ENCODE measurements at places on chromosomes 12 and 14.
A peak's percentile ranks its signal among the peaks of the same experiment; 100 is the strongest.

- DNase-seq, result no peak
These were observed 165.2 kb downstream of the VRK1 start for GRCh38 chr14:96962337-96962736.

- DNase-seq, result no peak
These were observed 12.3 kb downstream of the SCARB1 start for GRCh38 chr12:124851342-124851741.

- DNase-seq, result no peak
These were observed 25.1 kb downstream of the CCNK start for GRCh38 chr14:99506276-99506675.

DNA sequence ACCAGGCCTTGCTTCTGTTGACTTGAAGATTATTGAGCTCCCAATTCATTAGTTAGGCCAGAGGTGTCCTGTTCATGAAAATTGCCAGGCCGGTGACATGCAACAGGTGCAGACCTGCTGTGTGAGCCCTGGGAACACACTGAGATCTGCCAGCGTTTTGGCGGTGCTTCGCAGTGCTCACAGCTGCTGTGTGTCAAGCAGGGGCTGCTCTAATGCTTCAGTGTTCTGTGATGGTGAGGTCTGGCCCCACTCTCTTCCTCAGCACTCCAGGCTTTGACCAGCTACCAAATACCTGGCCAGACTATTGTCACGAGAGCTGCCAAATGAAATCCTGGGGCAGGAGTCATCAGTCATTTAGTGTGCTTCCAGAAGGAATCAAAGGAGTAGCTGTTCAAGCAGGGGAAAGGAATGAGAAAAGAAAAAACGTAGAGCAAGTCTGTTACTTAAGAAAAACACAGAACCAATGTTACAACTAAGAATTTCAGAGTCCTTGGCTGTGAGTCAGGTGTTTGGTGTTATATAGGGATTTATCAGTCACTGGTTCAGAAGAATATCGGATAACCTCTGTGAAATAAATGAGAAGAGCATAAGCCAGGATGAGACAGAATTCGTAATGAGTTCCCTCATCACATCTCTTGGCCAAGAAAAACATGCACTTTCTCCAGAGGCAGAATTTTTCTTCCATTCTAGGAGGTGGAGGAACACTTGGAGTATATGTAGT is 150.8 kb downstream of the FBXL14 start:
- peak; percentile 95 for DNase-seq

DNA sequence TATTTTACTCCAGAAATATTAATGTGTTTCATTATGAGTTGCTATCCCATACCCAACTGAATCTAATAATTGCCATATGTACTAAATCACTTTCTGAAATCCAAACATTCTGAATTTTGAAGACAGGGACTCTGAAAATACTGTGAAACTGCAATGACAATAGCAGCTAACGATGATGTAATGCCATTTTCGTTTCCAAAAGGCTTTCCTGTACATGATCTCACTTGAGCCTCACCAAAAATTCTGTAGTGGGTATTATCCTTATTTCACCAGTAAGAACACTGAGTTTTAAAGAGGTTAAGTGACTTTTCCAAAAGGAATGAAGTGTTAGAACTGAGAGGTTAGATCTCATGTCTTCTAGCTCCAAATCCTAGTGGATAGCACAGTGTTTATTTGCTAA is 133.3 kb downstream of the FLRT2 start:
- no peak for DNase-seq

DNA sequence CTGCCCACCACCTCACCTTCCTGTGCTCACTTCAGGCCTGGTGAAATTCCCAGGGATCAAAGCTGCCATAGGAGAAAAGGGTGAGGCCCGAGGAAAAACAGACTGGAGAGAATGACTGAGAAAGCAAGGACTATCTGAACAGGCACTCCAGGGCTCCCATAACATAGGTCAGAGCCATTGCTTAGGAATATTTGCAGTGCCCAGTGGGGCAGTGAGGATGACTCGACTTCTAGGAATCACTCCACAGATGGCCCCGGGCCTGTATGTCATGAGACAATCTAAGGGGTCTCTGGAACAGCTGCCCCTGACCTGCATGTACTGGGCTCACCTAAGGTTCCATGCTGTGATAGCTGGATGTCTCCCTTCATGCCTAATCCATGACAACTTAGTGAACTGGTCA is 51.6 kb downstream of the GPHB5 start:
- no peak for DNase-seq

- DNase-seq, result no peak
These were observed 417.1 kb upstream of the TMTC1 start for GRCh38 chr12:30200864-30201263.

DNA sequence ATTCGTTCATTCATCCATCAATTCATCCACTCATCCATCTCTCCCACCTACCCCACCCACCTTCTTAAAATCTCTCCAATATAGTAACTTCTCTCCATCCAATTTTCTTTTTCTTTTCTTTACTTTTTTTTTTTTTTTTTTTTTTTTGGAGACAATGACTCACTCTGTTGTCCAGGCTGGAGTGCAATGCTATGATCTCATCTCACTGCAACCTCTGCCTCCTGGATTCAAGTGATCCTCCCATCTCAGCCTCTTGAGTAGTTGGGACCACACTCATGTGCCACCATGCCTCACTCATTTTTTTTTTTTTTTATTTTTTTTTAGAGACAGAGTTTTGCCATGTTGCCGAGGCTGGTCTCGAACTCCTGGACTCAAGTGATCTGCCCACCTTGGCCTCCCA is 118.4 kb downstream of the SUDS3 start:
- DNase-seq, result no peak

- DNase-seq, result no peak
These were observed 44.6 kb upstream of the KITLG start for GRCh38 chr12:88624911-88625310.

DNA sequence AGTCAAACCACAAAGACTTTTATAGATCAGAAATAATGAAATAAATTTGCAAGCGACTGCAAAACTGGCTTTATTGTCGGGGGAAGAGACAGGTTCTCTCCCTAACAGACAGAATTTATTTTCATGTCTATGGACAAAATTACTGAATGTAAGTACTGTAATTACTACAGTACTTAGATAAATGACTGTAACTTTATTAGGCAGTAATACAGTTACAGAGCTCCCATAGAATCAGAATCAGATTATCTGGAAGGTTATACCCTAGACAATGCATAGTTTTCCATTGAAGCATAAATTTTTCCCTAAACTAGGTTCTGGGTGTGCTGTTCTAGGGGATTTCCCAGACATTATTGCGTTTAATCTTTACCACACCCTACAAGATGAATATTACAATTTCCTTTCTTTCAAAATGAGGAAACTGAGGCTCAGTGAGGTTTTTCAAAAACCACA is 114.2 kb downstream of the C12orf75 start:
- DNase-seq, result no peak

DNA sequence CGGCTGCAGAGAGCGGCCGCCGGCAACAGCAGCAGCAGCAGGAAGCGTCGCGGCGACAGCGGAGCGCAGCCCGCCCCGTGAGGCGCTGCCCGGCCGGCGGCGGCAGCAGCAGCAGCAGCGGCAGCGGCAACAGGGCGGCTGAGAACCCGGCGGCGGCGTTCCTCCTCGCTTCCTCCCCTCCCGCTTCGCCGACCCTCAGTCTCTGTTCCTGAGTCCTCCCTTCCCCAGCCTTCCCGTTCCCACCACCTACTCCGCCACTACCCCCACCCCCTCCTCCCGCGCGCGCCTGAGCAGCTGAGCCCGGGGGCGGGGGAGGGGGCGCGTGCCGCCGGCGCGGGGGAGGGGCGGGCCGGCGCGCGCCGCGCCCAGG is 310 bp downstream of the BICDL1 start:
- no peak for DNase-seq

GRCh38 chr12:13026286-13026685 is 17.9 kb upstream of the FAM234B start:
- DNase-seq, result no peak

DNA sequence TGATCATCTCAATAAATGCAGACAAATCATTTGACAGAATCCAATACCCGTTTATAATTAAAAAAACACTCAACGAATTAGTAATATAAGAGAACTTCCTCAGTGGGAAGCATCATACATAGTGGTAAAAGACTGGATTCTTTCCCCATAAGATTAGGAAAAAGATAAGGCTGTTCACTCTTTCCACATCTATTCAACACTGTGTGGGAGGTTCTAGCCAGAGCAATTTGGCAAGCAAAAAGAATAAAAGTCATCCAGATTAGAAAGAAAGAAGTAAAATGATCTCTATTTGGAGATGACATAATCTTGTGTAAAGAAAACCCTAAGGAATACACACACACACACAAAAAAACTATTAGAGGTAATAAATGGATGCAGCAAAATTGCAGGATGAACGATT is 38.4 kb downstream of the YEATS4 start:
- DNase-seq, result no peak

GRCh38 chr12:65903691-65904383 is 79.6 kb downstream of the HMGA2 start:
- no peak for DNase-seq

- no peak for DNase-seq
These were observed 364.9 kb downstream of the GALC start for GRCh38 chr14:87628129-87628528.

GRCh38 chr14:93764211-93764659 is 24.1 kb downstream of the PRIMA1 start:
- DNase-seq, result peak; percentile 2

DNA sequence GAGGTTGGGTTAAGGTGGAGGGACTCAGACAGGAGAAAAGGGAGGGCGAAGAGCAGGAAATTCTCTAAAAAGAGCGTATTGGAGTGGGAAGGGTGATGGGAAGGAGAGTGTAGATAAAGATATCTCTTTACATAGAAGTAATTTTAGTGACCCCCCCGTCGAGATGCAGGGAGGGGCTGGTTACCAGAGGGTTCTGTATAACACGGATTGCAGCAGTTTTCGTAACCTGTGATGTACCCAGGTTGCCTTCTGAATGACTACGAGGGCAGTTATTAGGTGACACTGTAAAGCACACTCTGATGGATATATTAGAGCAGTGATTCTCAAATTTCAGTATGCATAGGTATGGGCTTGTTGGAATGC is 443 bp downstream of the DNAL1 start:
- DNase-seq, result no peak

- no peak for DNase-seq
These were observed 33.5 kb upstream of the CCDC63 start for GRCh38 chr12:110813285-110813684.

DNA sequence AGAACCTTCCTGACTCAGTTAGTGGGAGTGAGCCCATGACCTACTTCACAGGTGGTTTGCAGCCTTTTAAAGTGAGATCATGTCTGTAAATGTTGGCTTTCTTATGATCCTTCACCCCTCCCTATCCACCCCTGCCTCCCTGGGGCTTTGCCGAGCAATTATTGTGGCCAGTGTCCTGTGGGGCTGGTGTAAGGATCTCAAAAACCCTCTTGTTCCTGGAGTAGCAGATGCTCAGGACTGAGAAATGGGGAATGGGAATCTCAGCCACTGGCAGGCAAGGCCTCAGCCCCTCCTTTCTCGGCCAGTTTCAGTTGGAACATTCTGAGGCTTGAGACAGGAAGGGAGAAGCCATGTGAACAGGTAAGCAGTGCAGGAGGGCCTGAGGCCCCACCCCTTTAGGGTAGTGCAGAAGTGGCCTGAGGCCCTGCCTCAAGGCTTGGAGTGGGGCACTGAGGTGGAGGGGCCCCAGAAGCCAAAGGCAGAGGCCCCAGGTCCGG is 53.8 kb downstream of the PLEKHG3 start:
- DNase-seq, result no peak

- no peak for DNase-seq
These were observed 116.2 kb downstream of the TRHDE start for GRCh38 chr12:72388322-72388721.

- DNase-seq, result peak; percentile 77
These were observed 190.2 kb downstream of the FSCB start for GRCh38 chr14:44316647-44317440.

- DNase-seq, result no peak
These were observed 11.7 kb downstream of the HDAC7 start for GRCh38 chr12:47808050-47808449.

DNA sequence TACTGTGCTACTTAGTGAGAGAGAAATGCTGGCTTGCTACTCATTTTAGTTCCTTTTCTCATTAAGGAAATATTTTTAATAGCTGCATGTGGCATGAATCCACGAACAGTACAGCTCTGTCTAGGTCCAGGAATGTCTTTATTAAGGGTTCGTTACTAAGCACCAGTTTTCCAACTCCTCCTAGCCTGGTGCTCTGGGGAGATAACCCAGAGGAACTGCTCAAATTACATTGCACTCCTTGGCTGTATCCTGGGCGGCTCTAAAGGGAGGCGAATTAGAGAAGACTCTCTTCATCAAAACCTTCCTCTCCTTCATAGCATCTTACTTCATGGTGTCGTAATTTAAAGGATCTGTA is 101.3 kb downstream of the PPM1A start:
- DNase-seq, result no peak

- DNase-seq, result no peak
These were observed 65.6 kb downstream of the CCDC88C start for GRCh38 chr14:91352053-91352452.

- DNase-seq, result no peak
These were observed 55.6 kb downstream of the ZC3H14 start for GRCh38 chr14:88618476-88618875.

Measured in HS-27A (cell line).